Stimulated activated CD8-positive, alpha-beta memory T cell treated with anti-CD3 and anti-CD28 coated beads, Interleukin-4, amount 100 ng/mL, for 4 hours (primary cell): ENCODE measurements at places on chromosomes 12 and 14.

GRCh38 chr12:96108321-96108720, 72.9 kb upstream of the LTA4H start:
- no peak for DNase-seq

DNA sequence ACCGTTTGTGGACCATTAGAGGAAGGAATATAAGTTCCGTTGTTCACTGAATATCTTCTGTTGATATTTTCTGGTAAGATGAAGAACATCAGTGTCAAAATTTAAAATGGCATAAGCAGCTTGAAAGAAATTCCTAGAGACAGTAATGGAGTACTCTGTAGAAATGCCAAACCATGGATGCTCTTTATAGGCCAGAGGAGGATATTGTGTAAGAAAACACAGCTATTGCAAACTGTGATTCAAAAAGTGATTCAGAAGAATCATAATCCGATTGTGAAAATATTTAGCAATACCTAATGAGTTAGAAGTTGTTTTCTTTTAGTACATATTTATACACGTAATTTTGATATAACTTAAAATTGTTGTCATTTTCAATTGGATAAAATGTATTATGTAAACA, 102.8 kb downstream of the SLC16A7 start:
- no peak for DNase-seq

GRCh38 chr14:99213527-99213971, 58.4 kb downstream of the BCL11B start:
- no peak for DNase-seq

DNA sequence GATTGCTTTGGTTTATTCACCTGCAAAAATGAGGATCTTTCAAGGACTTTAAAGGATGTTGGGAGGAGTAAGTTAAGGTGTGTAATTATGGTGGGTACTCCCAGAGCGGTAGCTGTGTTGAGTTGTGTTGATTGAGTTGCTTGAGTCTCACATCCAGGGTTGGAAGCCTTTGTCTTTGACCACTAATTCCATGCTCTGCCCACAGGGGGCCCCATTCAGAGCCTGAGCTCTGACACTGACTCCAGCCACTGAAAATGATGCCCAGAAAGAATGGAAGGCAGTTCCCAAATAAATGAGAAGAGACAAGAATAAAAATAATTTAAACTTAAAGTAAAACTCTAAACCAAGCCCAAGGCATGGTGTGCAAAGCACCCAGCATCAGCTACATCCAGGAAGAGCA, 237.4 kb upstream of the PWP1 start:
- DNase-seq: no peak

GRCh38 chr14:47390831-47391504, 284.4 kb downstream of the MDGA2 start:
- no peak for DNase-seq

DNA sequence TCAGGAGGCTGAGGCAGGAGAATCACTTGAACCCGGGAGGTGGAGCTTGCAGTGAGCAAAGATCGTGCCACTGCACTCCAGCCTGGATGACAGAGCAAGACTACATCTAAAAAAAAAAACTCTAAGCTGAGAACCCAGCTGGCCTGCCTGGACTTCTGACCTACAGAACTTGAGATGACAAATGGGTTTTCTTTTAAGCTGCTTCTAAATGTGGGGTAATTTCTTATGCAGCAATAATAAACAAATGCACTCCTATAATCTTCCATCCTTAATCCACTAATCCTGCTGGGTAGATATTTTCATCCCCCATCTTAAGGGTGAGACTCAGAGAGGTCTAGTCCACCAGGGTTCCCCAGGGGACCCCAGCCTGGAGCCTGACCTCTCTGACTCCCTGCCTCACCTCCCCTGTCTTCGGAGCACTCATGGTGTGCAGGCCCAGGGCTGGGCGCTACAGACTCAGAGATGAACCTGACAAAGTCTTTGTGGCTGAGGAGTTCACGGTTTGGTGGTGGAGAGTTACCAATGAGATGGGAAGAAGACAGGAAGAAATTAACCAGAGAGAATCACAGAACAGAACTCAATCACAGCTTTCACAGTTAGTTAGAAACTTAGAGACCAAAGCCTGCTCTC, 39.7 kb upstream of the BDKRB2 start:
- DNase-seq: no peak

- no peak for DNase-seq
Measured at GRCh38 chr14:28673056-28673455, 93.5 kb upstream of the FOXG1 start.

GRCh38 chr12:96194576-96194889, 358 bp downstream of the ELK3 start:
- no peak for DNase-seq

- DNase-seq: no peak
Measured at GRCh38 chr12:79452906-79453305, 237.9 kb downstream of the PAWR start.

- DNase-seq: no peak
Measured at GRCh38 chr14:36653962-36654793, 7.5 kb upstream of the PAX9 start.

- no peak for DNase-seq
Measured at GRCh38 chr12:30599608-30600007, 96.1 kb downstream of the IPO8 start.

GRCh38 chr12:27604431-27604830, 80.4 kb downstream of the PPFIBP1 start:
- no peak for DNase-seq

GRCh38 chr12:116187151-116187511, 90.4 kb downstream of the MED13L start:
- no peak for DNase-seq

- DNase-seq: no peak
Measured at GRCh38 chr12:80314741-80315140, 129.3 kb upstream of the PTPRQ start.

GRCh38 chr12:53287741-53288216, 7.6 kb upstream of the PFDN5 start:
- DNase-seq: peak; percentile 64

- no peak for DNase-seq
Measured at GRCh38 chr14:50403419-50403818, 6.7 kb upstream of the CDKL1 start.
